Pulmonary artery endothelial cell (primary cell): ENCODE measurements at places on chromosomes 13 and 19. TPM values are rescaled to one million over a fixed set of nuclear protein-coding genes. Genes with fewer than 3 reads are reported as not detected.

DNA sequence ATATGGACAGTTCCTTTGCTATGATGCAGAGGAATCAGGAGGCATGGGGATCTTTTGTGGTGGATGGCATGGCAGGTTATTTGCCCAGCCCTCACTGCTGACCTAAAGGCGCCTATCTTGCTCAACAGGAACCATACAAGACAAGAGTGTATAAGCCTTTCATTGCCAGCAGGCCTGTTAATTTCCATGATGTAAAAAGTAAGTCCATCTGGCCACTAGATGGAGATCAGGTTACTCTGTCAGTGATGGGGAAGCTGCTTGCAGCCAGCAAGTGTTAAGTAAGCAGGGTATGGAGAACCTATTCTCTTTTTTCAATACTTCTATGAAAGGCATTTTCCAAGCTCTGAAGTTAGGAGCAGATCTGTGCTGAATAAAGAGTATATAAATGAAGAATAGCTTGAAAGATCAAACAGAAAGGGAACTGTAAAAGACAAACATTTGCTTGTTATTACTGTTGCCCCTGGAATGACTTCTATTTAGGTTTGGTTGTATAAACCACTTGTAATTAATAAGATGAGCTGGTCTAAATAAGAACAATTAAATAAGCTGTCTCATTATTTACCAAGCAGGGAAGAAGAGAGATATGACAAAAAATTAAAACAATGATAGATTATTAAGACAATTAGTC is 210.9 kb downstream of the RGCC start:
- DNase-seq = peak; percentile 81

GRCh38 chr13:97798836-97799235 is 154.6 kb upstream of the IPO5 start:
- DNase-seq = no peak

- DNase-seq = no peak
These were observed 1.6 kb upstream of the C19orf38 start for GRCh38 chr19:10846500-10847202.

DNA sequence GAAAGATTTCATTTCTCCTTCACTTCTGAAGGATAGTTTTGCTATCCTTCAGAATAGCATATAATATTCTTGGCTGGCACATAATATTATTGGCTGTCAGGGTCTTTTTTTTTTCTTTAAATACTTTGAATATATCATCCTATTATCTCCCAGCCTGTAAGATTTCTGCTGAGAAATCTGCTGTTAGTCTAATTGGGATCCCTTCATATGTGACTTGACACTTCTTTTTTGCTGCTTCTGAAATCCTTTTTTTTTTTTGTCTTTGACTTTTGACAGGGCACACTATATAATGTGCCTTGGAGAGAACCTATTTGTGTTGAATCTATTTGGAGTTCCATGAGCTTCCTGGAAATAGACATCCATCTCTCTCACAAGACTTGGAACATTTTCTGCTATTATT is 136.9 kb upstream of the UBL3 start:
- DNase-seq = no peak

- no peak for DNase-seq
These were observed 454.9 kb downstream of the FOXO1 start for GRCh38 chr13:40211586-40211968.

MBD3L3 gene
- total RNA-seq = not detected in 2 replicates

PRKCG gene
- total RNA-seq = 0.14 TPM in 1 of 2 replicates, not detected in the other

GRCh38 chr19:18474366-18474887 is 36.5 kb upstream of the ISYNA1 start:
- no peak for DNase-seq

REX1BD gene
- total RNA-seq = 54.5 and 56.5 TPM in 2 replicates

DNA sequence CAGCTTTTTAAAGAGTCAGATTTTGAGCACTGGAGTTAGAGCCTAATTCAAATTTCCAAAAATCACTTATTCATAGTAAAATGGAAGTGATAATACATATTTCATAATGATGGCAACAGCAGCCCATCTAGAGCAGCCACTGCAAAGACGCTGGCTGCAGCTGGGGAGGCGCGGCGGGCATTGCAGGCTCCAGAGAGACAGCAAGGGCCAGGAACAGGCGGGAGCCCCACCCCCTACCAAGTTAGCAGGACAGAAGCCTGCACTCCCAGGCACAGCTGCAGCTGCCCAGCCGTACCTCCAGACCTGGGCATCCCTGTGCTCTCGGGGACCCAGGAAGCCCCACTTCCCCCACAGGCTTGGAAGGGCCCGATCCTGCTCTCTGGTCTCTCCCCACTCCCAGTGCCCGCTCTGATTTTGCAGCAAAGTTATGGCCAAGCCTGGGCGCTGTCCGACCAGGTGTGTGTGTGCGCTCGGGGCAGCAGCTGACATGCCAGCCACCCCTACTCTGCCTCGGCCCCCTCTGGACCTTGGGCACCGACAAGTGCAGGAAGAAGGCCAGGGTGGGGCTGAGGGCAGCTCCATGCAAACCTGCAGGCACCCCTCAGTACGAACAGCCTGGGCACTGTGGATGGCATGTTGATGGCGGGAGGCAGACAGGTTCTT is 84.8 kb downstream of the SERP2 start:
- no peak for DNase-seq

GRCh38 chr19:58229255-58229639 is 533 bp downstream of the ZNF544 start:
- DNase-seq = no peak

GJB6 gene
- total RNA-seq = not detected in 2 replicates

GRCh38 chr19:16620018-16620417 is 8.0 kb downstream of the MED26 start:
- no peak for DNase-seq

URAD gene
- total RNA-seq = not detected in 2 replicates

GRCh38 chr19:45528149-45528743 is 21.0 kb downstream of the VASP start:
- no peak for DNase-seq

KLK4 gene
- total RNA-seq = not detected in 2 replicates

GRCh38 chr13:74681891-74682290 is 547.7 kb upstream of the KLF12 start:
- no peak for DNase-seq

DNA sequence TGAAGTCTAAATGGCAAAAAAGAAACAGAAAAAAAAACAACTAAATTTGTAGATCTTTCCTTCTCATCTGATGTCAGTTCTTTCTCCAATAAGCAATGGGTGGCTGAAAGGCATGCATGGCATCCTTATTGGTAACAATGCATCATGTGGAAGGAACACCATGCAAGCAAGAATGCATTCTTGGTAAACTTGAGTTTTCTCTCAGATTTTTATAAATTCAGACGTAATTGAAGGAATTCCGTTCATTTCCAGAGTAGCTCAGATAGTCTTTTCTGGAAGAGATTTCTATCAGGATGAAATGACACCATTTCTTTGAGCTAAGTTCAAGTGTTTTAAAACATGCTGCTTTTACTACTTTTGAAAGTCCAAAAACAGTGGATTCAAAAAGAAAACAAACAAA is 373.0 kb downstream of the COG6 start:
- no peak for DNase-seq

DNA sequence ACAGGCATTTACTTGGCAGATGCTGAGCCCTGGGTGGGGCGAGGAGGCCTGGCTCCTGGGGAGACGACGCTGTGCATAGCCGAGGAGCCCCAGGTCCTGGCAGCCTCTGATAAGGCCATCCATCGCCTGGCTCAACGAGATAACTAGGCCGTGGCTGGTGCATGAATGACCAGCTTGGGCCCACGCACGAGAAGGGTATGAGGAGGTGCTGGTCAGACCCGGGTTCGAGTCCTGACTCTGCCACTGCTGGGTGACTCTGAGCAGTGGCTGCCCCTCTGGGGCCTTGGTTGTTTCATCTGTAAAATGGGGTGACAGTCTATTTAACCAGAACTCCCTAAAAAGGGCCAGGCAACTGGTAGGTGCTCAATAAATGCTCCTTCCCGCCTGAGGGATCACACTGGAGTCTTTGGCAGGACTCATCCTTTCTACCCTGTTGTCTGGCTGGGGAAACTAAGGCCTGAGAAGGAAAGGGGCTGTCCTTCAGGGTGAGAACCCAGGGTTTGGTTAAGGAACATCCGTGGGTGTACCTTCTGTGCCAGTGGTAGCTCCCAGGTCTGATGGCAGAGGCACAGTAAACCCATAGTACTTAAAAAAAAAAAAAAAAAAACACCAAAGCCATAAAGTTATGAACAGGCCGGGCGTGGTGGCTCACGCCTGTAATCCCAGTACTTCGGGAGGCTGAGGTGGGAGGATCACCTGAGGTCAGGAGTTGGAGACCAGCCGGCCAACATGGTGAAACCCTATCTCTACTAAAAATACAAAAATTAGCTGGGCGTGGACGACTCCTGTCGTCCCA is 8.1 kb upstream of the ARRDC2 start:
- no peak for DNase-seq

GRCh38 chr13:109126891-109127641 is 497.7 kb downstream of the MYO16 start:
- DNase-seq = no peak

DNA sequence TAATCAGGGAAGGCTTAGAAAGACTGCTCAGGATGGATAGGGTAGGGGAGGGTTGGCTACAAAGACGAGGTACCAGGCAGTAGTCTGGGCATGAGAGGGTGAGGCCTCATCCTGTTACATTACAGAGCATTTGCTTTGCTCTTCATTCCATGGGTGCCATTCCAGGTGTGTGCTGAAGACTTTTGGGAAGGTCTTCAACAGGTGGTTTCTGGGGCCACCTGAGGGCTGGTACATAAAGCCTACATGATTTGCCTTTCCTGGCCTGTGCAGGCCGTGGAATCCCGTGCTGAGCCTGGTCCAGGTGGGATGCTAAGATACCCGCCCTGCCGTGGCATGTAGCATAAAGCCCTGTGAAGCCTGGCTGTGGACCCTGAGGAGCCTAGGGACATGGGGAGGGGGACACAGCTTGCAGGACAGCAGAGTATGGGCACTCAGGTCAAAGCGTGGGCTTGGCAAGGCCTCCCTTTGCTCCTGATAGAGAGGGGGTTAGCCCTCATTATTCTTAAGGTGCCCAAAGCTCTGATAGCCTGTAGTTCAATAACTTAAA is 55.6 kb upstream of the ZNF536 start:
- no peak for DNase-seq

PNKP gene
- 47.2 and 48.2 TPM in 2 replicates for total RNA-seq

DNA sequence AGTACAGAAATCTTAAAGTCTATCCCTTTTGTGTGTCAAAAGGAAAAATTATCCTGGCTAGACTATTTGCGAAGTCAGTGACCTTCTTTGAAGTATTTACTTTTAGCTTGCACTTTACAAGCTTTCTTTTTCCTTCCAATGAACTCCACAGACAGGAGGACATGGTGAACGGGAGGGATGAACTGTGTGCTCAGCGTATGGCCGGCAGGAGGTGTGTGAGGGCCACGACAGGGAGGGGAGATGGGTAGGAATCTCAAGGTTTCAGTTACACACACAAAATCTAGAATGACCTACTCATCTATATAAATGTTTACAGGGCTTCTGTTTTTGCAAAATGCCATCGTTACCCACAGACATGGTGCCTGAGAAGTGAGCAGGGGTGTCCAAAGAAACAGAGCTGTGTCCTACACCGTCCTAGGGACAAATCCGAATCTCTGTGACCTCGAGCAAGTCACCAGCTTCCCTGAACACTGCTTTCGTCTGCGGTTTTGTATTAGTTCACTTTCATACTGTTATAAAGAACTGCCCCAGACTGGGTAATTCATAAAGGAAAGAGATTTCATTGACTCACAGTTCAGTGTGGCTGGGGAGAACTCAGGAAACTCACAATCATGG is 537.2 kb downstream of the LIG4 start:
- DNase-seq = no peak

DNA sequence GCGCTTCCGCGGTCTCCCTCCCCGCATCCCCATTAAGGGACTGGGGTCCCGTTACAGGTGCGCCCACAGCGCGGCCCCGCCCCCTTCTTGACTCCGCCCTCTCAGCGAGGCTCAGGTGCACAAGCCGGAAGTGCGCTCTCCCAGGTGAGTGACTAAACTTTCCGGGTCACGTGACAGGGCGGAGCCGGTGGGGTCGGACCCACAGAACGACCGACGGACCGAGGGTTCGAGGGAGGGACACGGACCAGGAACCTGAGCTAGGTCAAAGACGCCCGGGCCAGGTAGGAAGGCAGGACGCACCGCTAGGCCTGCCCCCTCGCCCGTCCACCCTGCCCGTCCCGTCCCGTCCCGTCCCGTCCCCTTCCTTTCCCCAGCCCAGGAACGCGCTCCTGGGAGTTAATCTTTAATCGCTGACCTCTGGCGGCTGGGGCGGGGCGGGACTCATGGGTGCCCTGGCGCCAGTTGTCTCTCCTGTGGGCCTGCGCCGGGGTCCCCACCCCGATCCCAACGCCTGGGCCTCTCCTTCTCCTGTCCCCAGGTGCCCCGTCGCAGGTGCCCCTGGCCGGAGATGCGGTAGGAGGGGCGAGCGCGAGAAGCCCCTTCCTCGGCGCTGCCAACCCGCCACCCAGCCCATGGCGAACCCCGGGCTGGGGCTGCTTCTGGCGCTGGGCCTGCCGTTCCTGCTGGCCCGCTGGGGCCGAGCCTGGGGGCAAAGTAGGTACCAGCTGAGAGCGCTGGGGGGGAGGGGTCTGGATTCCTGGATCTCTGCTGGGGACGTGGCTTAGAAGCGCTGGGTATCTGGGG is at the start of gene CRB3:
Gene CRB3 (plus strand): TSS at position 202 of the 804 bp plus-strand sequence. CDS start 431 bp downstream, at position 633.
- DNase-seq = no peak

DNA sequence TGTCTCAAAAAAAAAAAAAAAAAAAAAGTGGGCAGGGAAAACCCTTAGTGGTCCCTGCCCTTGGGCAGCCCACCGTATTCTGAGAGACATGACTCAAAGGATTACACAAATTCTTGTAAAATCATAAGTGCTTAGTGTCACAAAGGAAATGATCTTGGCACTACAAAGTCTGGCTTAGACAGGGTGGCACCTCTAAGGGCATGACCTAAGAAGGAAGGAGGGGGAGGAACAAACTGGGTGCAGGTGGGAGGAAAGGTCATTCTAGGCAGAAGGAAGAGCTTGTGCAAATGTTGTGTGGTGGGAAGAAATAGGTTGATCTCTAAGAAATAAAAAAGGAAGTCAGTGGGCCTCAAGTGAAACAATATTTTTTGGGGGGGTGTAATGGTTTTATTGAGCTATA is 10.4 kb downstream of the PNPLA6 start:
- DNase-seq = no peak

DNA sequence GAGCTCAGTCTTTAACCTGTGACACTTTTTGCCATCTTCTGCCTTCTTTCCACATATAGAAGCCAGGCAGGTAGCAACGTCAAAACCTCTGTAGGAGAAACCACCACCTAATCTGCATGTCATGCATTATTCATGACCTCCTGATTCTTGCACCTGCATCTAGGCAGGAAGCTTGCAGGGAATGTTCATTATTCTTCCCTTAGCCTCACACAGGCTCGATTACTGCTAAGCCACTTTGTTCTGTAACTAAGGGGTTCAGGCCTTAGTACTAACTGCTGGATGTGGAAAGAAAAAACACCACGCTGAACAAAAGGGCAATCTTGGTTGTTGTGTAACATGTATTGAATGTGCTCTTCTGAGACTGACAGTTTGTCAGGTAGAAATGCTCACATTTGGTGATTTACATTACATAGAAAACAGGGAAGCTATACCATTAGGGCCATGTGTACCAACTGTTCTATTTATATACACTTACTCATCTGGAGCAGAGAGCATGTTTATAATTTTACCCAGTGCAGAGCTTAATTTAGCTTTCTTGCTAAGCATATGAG is 366.9 kb downstream of the KLF12 start:
- DNase-seq = no peak
